ENCODE measurements at places on chromosomes 7 and 10.

GRCh38 chr10:69382382-69383117, 34.2 kb downstream of the TACR2 start:
- DNase-seq, result no peak

- DNase-seq, result no peak
These were observed 70.3 kb downstream of the PARP12 start for GRCh38 chr7:139992353-139993044.

DNA sequence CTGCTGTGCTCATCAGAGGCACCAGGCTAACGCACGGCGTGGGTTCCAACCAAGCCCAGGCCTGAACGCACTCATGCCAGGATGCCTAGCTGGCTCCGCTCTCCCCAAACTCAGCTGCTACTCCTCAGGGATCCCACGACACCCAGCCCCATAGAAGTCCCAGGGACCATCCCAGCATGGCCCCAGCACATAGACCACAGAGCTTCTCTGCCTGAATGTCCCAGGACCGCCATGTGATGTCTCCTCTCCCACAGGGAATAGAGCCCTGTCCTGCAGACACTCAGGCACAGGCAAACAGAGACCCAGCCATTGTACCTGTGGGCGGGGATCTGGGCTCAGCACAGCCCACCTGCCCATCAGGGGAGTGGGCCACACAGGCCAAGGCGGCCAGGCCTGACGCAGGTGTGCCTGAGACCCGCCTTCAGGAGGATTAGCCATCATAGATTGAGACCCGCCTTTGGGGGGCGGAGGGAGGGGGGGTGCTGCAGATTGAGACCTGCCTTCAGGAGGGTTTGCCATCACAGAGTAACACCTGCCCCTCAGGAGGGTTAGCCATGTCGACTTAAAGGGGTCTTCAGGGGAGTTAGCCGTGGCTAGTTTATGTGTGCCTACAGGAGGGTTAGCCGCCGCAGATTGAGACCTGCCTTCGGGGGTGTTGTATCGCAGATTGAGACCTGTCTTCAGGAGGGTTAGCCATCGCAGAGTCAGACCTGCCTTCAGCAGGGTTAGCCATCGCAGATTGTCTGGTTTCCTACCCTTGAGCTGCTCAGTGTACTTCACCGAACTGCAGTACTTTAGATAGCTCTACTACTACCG, 29.0 kb downstream of the RASGEF1A start:
- DNase-seq, result no peak

- DNase-seq, result no peak
These were observed 15.5 kb upstream of the SLC18A3 start for GRCh38 chr10:49594594-49594993.

DNA sequence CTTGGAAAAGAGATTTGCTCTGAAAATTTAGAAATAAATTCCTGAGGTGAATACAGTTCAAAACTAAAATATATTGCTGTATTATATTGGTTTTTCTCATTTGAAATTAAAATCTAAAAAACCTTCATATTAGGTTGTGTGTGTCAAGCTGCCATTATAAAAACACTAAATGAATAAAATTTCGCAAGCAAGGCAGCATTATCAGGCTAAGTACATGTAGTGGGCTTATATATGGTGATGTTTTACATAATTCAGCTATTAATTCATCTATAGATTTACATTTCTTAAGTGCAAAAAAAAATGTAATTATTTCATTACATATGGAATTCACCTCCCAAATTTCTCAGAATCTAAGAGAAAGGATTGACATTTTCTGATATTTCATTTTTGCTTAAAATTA, 5.3 kb downstream of the MEOX2 start:
- DNase-seq, result no peak

DNA sequence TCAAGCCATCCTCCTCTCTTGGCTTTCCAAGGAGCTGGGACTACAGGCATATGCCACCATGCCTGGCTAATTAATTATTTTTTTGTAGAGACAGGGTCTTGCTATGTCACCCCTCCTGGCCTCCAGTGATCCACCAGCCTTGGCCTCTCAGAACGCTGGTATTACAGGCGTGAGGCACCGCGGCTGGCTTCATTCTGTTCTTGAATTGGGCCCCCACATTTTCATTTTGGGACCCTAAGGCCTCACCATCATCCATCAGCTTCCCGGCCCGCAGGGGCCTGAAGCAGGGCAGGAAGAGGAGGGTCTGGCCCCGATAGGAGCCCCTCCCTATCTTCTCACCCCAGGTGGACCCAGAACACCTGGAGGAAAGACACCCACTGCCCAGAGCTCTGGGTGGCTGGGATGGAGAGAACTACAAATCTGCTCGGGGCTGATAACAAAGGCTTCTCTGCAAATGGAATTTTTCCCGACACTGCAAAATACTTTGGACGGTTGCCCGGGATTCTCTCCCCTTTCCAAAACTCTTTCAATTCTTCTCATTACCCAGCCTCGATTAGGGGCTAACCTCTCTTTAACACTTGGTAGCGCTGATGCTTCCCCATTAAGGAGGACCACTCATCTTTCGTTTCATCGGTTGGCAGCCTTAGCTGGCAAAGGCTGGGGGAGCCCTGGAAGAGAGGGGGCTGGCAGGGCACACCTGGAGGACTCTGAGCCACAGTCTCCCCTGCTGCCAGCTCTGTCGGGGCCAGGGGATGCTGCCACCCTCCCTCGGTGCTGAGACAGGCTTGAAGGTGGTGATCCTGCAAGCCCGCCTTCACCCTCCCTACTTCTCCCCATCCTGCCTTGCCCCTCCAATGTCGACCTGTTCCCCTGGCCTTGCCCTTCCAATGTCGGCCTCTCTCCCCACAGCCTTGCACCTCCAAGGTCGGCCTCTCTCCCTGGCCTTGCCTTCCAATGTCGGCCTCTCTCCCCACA, 81.0 kb upstream of the GNA12 start:
- DNase-seq, result no peak

GRCh38 chr7:101590663-101591435, 38.2 kb downstream of the MYL10 start:
- DNase-seq, result no peak

DNA sequence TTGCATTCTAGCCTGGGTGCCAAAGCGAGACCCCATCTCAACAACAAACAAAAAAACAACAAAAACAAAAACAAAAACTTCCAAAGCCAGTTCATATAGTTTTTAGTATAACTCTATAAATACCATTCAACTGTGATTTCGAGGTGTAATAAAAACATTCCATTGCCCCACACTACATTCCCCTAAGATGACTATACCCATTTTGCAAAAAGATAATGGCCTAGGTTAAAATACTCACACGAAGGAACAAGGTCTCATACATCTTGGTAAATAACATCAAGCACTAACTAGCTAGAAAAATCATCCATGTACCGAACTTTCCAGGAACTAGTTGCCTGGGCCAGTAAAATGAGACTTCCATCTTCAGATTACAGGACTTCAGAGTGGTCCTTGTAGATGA, 55.4 kb downstream of the GLI3 start:
- no peak for DNase-seq

DNA sequence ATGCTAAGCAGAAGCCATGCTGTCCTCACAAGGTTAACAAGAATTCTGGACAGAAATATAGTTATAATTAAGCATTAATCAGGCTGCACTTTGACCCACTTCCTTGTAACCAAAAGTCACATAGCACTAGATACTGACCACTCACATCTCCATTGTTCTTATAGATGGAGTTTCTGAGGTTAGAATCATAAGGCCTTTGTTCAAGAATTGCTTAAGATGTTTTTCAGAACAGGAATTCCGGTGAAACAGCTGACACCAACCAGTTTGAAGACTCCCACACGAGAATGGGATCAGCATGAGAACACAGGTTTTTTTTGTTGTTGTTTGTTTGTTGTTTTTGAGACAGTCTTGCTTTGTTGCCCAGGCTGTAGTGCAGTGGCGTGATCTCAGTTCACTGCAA, 488.3 kb upstream of the NRP1 start:
- no peak for DNase-seq

DNA sequence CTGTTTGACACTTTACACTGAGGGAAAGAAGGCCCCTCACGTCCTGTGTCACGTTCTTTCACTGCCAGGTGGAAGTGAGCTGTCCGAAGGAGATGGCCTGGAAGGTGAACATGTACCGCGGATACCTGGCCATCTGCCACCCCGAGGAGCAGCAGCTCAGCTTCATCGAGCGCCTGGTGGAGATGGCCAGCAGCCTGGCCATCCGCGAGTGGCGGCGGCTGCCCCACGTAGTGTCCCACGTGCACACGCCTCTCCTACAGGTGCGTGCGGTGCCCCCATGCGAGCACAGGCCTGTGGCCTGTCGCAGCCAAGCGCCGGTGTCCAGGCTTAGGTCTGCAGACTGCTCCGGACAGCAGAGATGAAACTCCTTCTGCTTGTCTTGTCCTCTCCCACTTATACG, 103.4 kb downstream of the TRRAP start:
- no peak for DNase-seq

DNA sequence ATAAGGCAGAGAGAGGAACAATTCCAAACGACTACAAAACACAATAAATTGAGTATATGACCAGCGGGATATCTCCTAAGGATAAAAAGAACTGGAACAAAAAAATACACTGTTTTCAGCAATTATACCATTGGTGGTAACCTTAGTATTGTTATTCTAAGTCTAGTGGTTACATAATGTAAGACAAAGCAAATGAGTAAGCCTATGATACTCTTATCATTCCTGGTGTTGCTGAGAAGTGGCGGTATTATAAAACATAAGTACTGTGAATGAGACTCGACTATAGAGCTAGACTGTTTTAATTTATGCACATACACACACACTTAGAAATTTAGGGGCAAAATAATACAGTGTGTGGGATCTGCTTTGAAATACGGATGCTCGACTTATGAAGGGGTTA, 107.7 kb downstream of the NRBF2 start:
- DNase-seq, result no peak

DNA sequence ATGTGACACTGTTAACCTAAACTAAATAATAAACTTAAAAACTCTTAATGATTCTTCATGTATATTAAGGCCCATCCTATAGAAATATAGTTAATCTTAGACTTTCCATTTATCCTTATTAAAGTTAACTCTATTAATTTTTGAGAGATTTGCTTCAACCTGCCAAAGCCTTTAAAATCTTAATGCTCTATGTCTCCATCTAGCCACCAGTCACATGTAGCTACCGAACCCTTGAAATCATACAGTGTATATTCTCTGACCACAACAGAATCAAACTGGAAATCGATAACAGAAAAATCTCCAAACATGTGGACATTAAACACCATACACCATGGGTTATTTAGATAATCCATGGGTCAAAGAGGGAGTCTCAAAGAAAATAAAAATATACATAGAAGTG, 51.9 kb downstream of the ASZ1 start:
- no peak for DNase-seq

DNA sequence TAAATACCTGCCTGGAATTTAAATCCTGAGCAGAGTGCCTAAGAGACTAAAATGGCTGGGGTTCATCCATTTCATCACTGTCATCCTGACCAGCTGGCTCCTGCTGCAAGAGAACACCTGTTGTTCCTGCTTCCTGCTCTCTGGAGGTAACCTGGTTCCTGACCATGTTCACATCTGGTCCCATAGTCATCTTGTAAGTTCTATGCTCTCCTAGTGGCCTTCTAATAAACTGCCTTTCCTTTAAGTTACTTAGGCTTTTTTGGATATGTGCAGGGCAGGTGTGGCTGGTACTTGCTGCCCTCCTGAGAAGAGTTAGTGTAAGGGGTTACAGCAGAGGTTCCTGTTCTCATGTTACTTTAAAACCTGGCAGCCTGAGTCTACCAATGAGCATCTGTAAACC, 80.0 kb downstream of the NRCAM start:
- no peak for DNase-seq

GRCh38 chr7:71521506-71521905, 389.6 kb downstream of the GALNT17 start:
- DNase-seq, result no peak

DNA sequence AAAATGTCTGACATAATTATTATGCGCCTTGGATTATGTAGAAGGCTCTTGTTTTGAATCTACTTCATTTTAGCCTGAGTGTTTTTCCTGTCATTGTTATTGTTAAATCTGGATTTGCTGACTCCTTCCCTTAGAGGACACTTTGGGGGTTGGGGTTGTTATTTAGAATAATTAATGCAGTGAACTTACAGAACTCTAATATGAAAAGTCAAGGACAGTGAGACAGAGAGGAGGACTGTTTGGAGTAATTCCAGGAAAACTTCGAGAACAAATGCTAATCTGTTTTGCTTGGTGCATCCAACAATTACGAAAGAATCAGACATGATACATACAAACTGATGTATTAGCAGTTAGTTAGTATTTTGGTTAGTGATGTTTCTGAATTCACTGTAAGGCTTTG, 146.1 kb downstream of the ABCA13 start:
- DNase-seq, result no peak

GRCh38 chr10:103842605-103843004, 12.8 kb downstream of the SH3PXD2A start:
- DNase-seq, result no peak

DNA sequence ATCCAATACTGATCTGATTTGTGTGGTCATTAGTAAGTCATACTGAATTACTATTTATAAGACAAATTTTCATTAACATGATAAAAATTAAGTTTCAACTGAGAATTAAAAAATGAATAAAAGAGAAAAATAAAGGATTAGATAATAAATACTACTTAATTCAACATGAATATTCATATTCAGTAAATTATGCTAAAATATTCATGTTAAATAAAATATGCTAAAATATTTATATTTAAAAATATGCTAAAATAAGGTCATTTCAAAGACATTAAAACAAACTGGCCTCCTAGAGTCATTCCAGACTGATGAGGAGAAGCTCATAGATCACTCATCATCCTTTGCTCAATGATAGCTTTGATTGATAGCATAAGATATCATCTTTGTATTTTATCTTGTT, 16.7 kb upstream of the TMEM106B start:
- no peak for DNase-seq

DNA sequence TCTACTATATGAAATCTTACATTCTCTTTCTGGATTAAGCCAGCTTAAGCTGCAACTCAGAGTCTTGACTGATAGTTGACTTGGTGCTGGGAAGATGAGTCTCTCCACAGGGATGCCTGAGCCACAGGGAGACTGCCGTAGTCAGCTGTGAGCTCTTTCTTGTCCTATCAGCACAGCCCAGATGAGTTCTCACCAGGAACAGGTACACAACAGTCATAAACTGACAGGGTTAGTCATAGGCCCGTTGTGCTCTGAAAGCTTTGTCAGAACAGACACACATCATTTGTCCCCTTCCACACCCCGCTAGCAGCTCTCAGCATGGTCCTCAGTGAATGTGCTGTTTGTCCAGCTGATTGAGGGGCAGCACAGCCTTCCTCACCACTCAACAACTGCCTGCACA, 221.6 kb downstream of the RPS24 start:
- DNase-seq, result no peak

GRCh38 chr7:137944168-137944567, 57.7 kb downstream of the CREB3L2 start:
- no peak for DNase-seq

DNA sequence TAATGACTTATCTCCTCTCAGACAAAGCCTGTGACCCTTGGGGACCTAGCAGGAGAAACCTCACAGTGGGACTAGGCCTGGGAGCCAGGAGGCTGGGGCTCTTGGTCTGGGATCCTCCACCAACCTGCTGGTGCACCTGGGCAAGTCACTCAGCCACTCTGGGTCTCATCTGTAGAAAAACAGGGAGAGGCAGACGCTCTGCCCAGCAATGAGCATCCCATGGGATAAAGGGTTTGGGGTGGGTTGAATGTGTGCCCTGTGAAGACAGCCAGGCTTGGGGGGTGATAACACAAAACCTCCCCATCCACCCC, 81.6 kb downstream of the ZMIZ1 start:
- no peak for DNase-seq

- DNase-seq, result no peak
These were observed 251.9 kb downstream of the PRKG1 start for GRCh38 chr10:51326174-51326573.

Measured in stimulated activated CD8-positive, alpha-beta memory T cell treated with anti-CD3 and anti-CD28 coated beads, Interleukin-7, amount 100 ng/mL, for 24 hours (primary cell).